Endothelial cell (in vitro differentiated cells): ENCODE measurements at places on chromosomes 7 and 10. TPM values are rescaled to one million over a fixed set of nuclear protein-coding genes. Genes with fewer than 3 reads are reported as not detected.

DNA sequence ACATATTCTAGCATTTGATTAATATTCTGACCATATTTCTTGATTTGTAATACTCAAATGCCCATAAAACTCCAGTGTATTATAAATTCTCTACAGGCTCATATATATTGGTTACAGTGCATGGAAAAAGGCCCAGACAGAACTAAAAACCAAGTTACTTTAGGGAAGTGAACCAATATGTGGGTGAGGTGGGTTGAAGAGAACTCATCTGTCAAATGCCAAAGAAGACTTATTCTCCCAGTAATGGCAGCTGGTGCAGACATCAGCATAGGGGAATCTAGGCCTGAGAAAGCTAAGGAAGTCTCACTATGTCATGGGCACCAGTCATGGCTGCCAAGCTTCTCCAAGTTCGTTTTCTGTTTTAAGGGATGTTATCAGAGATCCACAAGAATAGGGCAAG is 30.6 kb downstream of the ZNF248 start:
- DNase-seq, result no peak

GRCh38 chr10:76432016-76433012 is 1000.9 kb downstream of the LRMDA start:
- DNase-seq, result no peak

DNA sequence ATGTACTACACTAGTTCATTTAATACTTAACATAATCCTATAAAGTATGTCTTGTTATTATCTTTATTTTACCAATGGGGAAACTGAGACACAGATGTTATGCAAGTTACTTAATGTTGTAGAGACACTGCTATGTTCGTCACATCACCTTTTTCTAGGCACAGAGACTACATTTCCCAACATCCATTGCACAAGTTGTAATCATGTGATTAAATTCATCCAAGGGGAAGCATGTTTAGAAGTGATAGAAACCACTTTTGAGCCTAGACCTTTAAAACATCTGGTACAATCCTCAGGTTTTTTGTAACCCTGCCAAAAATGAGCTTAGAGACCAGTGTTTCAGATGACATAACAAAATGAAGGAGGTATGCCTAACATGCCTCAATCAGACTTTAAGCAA is 386.8 kb upstream of the HPS1 start:
- DNase-seq, result no peak

- DNase-seq, result no peak
Observed at GRCh38 chr7:1370738-1371137, 88.5 kb downstream of the MICALL2 start.

Gene ADAMTS14
- 1.1 TPM for total RNA-seq

GRCh38 chr10:860519-860918 is 71.0 kb downstream of the LARP4B start:
- no peak for DNase-seq
